ENCODE measurements at places on chromosomes 7 and 10.

DNA sequence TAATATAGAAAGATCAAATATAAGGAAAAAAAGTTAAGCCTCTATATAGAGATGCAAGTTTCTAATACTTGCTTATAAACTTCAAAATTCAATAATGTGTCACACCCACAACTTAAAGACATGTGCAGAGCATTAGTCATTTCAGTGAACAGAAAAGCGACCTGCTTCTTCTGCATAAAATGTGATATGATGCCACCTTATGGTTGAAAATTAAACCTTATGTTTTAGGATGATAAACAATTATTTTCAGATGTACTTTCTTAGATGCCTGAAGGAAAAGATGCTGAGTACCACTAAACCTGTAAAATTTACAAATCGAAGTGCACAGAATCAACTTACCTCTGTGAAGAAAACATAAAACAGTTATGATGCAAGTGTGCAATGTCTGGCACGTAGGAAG, 96.0 kb downstream of the MTERF1 start:
- peak; percentile 69 for DNase-seq

- no peak for DNase-seq
These were observed 22.0 kb downstream of the PDIA4 start for GRCh38 chr7:149006345-149006725.

GRCh38 chr7:22577470-22578001, 77.5 kb upstream of the STEAP1B start:
- peak; percentile 99 for DNase-seq

DNA sequence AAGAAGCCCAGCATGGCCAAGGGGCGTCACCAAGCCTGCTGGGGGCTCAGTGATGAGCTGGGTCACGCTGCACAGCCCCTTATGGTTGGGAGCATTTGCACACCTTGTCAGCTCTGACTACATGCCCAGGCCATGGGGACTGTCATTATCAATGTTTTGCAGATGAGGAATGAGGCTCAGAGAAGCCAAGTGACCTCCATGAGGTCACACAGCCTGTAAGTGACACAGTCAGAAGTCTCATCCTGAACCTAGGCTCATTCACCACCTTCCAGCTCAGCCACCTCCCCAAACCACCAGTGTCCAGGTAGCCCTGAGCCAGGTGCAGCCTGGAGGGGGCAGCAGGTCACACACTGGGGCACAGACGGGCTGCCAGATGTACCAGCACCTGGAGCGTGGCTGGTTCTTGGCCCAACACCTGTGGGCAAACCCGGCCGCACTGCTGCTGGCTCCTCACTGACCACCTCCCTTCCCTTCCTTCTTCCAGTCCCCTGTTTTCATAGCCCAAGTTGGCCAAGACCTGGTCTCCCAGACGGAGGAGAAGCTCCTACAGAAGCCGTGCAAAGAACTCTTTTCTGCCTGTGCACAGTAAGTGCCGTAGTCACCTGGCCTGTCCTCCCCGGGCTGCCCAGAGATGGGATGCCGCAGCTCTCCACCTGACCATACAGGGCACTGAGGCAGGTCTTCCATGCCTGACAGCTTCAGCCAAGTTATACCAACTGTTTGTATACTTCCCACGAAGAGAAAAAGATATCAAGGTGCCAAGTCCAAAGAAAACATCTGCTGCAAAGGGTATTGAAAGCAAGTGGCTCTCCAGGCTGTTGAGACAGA, 119.6 kb downstream of the RGS10 start:
- DNase-seq: no peak

GRCh38 chr7:158461824-158462223, 125.8 kb downstream of the PTPRN2 start:
- no peak for DNase-seq

GRCh38 chr10:121121462-121121861, 270.3 kb downstream of the WDR11 start:
- DNase-seq: no peak

DNA sequence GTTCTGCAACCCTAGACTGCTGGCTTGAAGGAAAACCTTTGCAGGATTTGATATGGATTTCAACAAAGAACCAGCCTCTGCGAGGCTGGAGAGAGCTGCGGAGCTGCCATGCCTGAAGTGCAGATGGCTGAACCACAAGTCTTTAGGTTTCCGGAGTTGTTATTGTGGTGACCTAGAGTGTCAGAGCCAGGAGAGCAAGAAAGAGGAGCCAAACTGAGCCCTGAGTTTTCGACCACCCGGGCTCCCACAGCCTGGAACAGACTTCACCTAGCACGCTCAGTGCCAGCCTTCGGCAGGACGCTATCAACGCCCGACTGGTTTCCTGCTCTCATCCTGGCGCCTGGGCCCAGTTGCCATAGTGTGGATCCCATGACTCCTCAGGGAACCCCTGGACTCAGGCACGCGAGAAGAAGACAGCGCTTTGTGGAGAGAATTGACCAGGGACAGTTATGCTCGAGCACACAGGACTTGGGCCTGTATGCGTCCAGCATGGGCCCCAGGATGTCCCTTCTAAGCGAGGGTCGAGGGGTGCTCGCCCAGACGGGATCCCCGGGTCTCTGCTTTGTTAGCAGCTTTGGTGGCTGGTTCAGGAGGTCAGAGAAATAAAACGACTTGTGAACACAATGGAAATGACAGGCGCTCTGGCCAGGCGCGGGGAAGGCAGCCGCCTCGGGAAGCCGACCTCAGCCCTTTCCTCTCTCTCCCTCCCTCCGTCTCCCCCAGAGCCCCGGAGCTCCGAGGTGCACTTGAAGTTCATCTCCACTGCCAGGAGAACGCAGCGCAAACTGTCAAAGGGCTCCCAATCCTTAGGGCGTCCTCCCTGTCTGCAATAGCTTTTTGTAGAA, 1.8 kb upstream of the GAD2 start:
- DNase-seq: no peak

DNA sequence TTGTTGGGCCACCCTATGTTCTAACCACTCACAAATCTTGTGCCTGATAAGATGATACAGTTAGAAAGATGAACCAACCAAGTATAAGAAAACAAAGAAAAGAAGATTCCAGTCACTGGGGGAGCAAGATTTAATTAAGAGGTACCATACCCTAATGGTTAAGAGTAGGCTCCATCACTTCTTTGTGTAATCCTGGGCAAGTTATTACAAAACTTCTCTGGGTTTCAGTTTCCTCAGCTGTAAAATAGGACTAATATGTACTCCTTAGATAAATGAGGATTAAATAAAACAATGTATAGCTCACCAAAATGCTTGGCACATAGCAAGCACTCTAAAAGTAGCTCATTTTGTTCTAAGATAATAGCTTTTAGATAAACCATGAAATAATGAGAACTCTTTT, 58.5 kb downstream of the ATAD1 start:
- DNase-seq: no peak

GRCh38 chr7:2886900-2887299, 42.8 kb upstream of the GNA12 start:
- peak; percentile 89 for DNase-seq

GRCh38 chr7:129368389-129368986, 65.7 kb upstream of the STRIP2 start:
- DNase-seq: no peak

DNA sequence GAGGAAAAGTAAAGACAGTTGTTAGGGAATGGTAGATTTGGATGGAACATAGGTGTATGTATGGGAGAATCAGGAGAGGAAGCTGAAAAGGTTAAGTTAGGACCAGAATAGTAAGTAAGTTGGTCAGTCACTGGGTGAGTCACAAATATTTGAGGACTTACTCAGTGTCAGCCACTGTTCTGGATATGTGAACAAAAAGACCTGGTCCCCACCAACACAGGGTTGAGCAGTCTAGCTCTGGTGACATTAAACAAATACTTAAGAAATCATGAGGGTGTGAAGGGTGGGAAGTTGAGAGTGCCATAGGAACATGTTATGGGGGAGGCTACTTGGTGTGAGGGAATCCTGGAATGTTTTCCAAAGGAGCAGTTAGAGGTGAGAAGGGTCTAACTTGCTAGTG, 246.9 kb downstream of the PTEN start:
- peak; percentile 55 for DNase-seq

- no peak for DNase-seq
These were observed 26.5 kb downstream of the VPS50 start for GRCh38 chr7:93258661-93259060.

DNA sequence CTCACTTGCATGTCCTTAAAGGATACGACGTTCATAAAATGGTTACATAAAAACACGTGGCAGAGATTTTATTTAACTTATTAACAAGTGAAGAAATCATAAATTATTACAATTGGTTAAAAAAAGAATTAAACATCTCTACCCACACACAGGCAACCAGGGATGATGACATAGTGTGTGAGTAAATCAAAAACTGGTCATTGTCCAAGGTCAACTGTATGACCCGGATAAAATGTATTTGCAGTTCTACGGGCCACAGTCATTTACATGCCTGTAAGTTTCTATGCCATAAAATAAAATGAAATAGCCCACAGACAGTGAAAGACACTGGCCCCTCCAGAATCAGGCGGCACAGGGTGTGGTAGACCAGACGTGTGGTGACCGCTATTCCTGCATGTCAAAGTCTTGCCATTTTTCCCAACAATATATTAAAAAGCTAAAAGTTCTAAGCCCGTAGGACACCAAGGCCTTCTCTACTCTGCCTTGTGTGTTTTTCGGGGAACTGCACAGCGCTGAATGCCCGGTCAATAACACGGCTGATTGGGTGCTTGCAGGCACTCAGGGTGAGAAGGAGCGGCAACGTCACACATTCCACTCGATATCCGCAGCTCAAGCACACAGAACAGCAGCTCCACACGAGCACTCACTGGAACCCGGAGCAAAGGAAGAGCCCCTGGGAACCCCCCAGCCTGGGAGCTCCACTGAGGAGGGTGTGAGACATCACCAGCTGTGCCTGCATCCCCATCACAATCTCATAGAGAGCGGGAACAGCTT, 143.3 kb upstream of the PPP2R2D start:
- no peak for DNase-seq

DNA sequence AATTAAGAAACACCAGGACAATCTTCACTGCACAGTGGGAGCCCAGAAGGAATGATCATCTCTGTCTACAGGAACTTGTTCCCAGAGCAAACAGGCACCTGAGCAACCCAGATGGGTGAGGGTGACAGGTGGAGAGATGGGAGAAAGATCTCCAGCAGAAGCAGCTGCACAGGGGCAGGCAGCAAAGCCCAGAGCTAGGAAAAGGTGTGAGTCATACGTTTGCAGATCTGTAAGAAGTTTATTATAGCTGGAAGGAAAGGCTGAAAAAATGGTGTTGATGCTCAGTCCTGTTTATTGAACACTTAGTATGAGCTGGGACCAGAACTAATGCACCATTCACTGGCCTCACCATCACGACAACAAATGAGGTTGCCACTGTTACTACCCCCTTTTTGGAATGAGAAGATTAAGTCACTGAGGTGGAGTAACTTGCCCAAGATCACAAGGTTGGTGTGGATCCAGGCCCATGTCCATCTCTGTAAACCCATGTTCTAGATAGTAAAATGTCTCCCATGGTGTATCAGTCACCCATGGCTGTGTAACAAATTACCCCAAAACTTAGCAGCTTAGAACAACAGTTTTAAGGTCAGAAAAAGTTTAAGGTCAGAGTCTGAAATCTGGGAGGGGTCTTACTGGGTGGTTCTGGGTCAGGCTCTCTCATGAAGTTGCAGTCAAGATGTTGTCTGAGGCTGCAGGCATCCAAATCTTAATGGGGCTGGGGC, 506.9 kb downstream of the RPS24 start:
- peak; percentile 31 for DNase-seq

DNA sequence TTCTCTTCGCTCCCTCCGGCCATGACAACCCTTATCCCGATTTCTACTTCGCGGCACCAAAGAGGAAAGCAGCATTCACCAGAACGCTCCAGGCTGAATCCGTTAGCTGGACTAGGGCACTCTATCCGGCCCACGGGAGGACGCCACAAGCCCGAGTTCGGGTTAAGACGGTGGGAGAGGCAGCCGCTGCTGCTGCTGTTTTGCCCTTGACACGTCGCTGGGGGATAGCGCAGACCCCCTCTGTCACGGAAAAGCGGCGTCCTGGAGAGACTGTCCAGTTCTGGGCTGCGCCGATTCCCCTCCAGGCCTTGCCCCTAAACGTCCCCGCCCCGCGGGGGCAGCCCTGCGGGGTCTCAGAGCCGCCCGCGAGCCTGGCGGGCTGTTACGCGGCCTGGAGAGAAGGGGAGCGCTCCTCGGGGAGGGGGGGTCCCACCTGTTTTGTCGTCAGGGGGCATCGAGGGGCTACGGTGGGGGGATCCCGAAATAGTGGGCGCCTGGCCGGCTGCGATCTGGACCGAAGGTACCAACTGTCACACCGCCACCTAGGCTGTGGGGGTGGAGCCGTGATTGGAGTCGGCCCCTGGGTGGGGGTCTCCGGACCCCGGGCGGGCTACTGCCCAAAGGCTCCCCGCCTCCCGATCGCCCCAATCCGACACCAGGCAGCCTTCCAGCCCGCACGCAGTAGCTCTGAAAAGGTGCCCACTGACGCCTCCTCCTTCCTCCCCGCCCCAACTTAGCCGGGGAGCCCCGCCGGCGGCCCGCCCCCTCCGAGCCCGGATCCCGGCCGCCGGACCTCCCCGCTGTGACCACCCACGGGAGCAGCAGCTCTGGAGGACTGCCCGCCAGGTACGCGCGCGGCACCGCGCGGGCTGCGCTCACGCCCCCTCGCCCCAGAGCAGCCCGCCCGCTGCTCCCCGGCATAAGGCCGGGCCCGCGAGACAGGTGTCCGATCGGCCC, 772 bp downstream of the SGMS1 start:
- peak; percentile 61 for DNase-seq

DNA sequence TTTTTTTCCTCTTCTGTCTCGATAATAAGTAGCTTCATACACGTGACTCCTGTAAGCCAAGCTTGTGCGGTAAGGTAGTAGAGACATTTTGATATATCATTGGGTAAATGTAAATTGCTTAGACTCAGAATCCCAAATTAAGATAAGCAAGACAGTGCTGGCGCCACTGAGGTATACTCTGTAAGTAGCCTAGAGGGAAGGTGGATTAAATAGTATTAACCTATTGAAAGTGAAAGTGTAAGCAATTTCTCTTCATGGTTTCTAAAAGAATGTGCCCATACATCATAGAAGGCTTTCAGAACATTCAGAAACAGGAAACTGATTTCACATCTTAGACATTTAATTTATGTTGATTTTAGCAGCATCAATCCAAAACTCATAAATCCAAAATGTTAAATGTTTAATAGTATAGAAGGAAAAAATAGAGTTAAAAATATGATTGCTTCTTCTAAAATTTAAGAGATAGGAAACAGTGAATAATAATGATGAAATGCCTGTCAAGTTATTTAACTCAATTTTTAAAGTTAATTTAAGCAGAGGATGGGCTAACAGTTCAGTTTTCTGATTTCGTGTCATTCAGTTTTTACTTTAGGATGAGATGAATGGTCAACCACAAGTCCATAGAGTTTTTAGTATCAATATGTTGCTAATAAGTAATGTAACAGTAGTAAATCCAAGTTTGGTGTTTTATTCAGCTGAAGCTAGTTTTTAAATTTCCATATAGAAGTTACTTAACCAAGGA, 36.8 kb downstream of the LRRC72 start:
- DNase-seq: peak; percentile 53

DNA sequence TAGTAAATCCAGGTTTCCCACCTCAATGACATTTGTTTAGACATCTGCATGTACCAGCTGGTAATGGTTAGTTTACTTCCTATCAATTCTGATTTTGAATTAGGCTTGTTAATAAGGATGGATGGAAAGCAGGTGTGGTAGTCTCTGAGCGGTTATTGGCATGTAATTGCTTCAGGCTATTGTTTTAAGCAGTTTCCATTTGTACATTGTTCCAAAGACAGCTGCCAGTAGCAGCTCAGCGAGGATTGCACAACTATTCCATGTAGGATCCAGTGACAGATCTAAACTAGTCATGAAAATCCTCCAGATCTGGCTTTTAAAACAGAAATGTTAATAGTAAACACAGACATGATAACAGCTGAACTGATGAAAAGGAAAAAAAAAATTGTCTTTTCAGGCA, 436.0 kb upstream of the ADARB2 start:
- DNase-seq: no peak
